Lung (tissue), 17 donors: ENCODE measurements at places on chromosomes 1 and 21. TPM values are rescaled to one million over a fixed set of nuclear protein-coding genes. Genes with fewer than 3 reads are reported as not detected.

The IVL gene
- total RNA-seq, result not detected

The TFF1 gene
- not detected for total RNA-seq

The PUM1 gene
- total RNA-seq, result 125 TPM

The COL24A1 gene
- 16.7 TPM for total RNA-seq

The E2F2 gene
- 1.7 TPM for total RNA-seq

The NT5C1A gene
- not detected for total RNA-seq

The RHD gene
- total RNA-seq, result not detected

The OR2L5 gene
- total RNA-seq, result not detected

The S100A16 gene
- total RNA-seq, result 70.6 TPM

The TMPRSS3 gene
- 7.9 TPM for total RNA-seq

The ATP6V1G3 gene
- not detected for total RNA-seq

The RCSD1 gene
- 29.4 TPM for total RNA-seq

The KRTAP12-2 gene
- total RNA-seq, result not detected
